ENCODE measurements at places on chromosomes 3 and 15. TPM values are rescaled to one million over a fixed set of nuclear protein-coding genes. Genes with fewer than 3 reads are reported as not detected.
A peak's percentile ranks its signal among the peaks of the same experiment; 100 is the strongest.

- no peak overlapping the region for H3K4me3 ChIP-seq
- no peaks in the 10 kb centered on the region for H3K4me1 ChIP-seq
- no peaks in the 10 kb centered on the region for H3K27me3 ChIP-seq
- peak; percentile 66 for DNase-seq
- H3K27ac ChIP-seq: no peak overlapping the region
These were observed 49.5 kb downstream of the TLE3 start for GRCh38 chr15:70048198-70048565.

DNA sequence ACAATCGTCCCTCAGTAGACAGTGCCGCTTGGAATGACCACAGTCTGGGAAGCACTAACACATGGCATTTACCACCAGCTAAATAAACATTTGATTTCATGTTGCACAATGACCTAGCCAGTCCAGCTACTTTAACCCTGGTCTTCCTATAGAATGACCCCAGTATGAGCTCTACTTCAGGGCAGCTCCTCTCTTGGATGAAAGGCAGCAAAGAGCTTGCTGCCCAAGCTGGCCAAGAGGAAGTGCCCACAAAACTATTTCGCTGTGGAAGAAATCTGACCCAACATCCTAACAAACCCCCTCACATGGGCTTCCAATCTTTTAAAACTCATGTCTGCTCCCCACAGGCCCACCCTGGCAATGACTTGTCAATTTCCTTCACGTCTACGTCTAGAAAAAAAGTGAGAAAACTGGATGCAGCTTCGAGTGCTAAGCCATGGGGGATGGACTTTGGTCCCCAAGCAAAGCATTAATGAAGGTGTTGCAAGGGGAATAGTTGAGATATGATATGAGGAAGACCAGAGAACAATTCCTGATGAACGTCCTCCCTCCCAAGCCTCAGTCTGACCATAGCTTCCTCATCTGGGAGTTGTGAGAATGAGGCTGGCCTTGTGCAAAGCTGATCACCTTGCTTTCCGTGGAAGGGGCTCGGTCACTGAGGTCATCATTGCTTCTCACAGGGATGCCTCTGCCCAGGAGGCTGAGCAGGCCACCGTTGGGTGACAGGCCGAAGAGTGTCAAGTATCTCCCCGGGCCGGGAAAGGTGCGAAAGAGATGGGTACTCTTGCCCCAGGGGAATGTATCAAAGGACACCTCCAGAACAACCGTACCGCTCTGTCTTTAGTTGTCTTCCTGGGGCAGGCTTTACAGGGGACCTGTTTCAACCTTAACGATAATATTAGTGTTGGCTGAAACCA lies 964 bp downstream of the SLC25A20 start:
- peak overlapping the region; percentile 35 for H3K4me3 ChIP-seq
- H3K36me3 ChIP-seq: no peaks in the 10 kb centered on the region
- peaks cover 3% of the 10 kb centered on the region for H3K4me1 ChIP-seq
- H3K27ac ChIP-seq: no peak overlapping the region
- H3K27me3 ChIP-seq: no peaks in the 10 kb centered on the region

GRCh38 chr15:72785432-72785831 lies 1.9 kb upstream of the ADPGK start:
- H3K4me1 ChIP-seq: peaks cover 3% of the 10 kb centered on the region
- peak overlapping the region; percentile 22 for H3K27ac ChIP-seq
- H3K27me3 ChIP-seq: no peaks in the 10 kb centered on the region
- no peak overlapping the region for H3K4me3 ChIP-seq
- DNase-seq: no peak

DNA sequence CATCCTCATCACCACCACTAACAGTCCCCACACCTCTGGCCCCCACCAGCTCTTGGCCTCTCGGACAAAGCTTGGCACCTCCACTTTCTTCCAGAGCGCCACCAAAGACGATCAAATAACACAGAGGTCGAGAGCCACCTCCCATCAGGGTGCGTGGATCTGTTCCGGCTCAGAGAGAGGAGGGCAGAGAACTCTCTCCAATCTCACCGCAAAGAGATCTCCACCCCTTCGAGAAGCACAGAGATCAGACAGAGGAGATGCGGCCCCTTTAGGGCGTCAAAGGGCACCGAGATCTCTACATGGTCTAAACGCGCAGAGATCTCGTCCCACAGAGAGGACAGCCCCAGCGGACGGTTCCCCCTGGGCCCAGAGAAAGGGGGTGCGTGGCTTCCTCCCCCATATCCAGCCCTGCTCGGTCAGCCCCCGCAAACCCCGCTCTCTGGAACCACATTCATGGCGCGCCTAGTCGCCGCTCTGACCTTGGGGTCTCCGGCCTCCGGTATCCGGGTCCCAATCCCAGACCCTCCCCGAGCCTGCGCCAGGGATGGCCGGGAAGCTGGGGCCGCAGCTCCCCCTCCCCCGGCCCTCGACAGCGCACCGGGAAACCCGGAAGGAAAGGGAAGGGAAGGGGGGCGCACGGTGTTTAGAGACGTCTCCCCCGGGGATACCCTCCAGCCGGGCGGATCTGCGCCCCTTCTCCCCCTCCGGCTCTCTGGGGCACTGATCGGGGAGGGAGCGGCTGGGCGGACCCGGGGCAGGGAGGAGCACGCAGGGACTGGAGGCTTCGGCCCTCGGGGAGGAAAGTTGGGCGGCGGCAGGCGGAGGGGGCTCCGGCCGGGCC lies 608 bp downstream of the SCN5A start:
- DNase-seq: peak; percentile 77
- H3K36me3 ChIP-seq: no peaks in the 10 kb centered on the region
- H3K4me3 ChIP-seq: peak overlapping the region; percentile 49
- H3K27me3 ChIP-seq: no peaks in the 10 kb centered on the region

DNA sequence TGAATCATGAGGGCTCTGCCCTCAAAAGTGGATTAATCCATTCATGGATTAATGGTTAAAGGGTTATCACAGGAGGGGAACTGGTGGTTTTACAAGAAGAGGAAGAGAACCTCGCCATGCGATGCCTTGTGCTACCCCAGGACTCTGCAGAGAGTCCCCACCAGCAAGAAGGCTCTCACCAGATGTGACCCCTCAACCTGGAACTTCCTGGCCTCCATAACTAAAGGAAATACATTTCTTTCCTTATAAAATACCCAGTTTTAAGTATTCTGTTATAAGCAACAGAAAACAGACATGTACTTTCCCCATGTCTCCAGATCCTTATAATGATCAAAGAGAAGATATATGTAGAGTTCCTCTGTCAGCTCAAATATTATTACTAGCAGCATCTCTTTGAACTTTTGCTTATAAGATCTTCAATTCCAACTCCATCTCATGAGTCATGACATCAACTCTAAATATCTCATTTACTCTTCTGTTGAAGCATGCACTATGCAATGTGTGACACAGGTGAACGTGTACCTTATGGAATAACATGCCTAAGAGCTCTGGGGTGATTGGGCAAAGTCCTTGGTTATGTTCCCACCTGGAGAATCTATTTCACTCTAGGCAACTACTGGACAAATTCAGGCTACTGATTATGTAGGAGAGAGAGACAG lies 37.5 kb upstream of the ZBTB38 start:
- H3K27me3 ChIP-seq: no peaks in the 10 kb centered on the region
- no peaks in the 10 kb centered on the region for H3K4me1 ChIP-seq
- H3K36me3 ChIP-seq: no peaks in the 10 kb centered on the region

DNA sequence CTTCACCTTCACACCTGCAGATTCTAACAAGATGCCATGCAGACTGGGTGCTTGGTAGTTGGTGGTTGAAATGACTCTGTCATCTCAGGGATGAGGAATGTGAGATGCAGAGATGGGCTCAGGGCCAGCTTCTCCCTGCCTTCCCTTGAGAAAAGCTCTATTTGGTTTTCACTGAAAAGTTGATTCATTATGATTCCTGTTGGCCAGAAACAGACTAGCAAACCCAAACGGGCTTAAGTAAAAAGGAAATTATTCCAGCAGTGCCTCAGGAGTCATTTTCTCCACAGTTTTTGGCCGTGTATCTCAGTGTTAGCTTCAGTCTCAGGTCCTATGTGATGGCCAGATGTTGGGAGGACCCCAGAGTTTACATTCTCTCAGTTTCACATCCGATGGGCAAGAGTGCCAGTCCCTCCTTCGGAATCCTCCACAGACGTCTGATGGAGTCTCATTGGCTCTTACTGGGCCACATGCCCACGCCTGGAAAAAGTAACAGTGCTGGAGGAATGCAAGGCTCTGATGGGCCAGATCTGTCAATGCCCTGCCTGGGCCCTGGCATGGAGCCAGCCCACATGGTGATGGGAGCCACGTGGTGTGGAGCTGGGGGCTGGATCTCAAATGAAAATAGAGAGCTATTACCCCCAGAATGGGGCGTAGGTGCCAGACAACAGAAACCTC lies 22.3 kb upstream of the SACM1L start:
- H3K4me3 ChIP-seq: no peak overlapping the region
- H3K36me3 ChIP-seq: no peaks in the 10 kb centered on the region
- H3K4me1 ChIP-seq: peaks cover 8% of the 10 kb centered on the region
- DNase-seq: peak; percentile 89
- peak overlapping the region; percentile 25 for H3K27ac ChIP-seq

- H3K27ac ChIP-seq: no peak overlapping the region
- no peaks in the 10 kb centered on the region for H3K36me3 ChIP-seq
- no peaks in the 10 kb centered on the region for H3K27me3 ChIP-seq
- H3K4me1 ChIP-seq: no peaks in the 10 kb centered on the region
- DNase-seq: no peak
- H3K4me3 ChIP-seq: no peak overlapping the region
These were observed 38.5 kb downstream of the HMCES start for GRCh38 chr3:129317014-129317771.

- no peaks in the 10 kb centered on the region for H3K36me3 ChIP-seq
- no peaks in the 10 kb centered on the region for H3K27me3 ChIP-seq
These were observed 426 bp upstream of the SUMF1 start for GRCh38 chr3:4467522-4467867.

DNA sequence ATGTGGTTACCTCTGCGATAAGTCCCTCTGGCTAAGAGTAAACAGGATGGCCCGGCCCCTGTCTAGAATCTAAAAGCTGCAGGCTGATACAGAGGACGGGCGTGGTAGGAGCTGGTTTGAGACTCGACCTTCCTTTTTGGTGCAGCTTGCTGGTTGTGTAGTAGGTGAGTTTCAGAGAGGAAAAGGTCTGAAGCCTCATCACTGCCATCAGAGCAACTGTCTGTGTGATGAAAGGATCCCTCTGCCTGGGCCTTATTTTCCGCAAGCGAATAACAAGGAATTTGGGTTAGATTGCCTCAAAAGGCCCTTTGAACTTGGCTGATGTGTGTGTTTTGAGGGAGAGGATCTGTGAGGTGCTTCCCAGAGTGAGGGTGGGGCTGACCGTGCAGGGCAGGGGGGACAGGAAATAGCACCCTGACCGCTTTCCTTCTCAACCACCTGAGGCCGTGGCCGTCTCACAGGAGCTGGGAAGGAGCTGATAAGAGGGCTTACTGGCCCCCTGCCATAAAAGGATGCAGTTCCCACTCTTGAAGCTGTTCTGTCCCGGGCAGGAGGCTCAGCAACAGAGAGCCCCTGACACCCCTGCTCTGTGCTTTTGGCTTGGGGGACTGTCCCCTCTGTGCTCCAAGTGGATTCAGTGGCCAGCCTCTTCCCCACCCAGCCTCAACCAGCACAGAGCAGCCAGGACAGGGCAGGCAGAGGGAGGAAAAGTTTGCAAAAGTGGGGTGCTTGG lies 45.6 kb upstream of the TFRC start:
- no peaks in the 10 kb centered on the region for H3K27me3 ChIP-seq
- no peak for DNase-seq
- no peaks in the 10 kb centered on the region for H3K36me3 ChIP-seq
- no peak overlapping the region for H3K4me3 ChIP-seq

- no peak overlapping the region for H3K27ac ChIP-seq
- no peaks in the 10 kb centered on the region for H3K27me3 ChIP-seq
- peaks cover 3% of the 10 kb centered on the region for H3K4me1 ChIP-seq
- no peak overlapping the region for H3K4me3 ChIP-seq
- DNase-seq: no peak
- H3K36me3 ChIP-seq: no peaks in the 10 kb centered on the region
These were observed 2.9 kb downstream of the NAA50 start for GRCh38 chr3:113743006-113743630.

DNA sequence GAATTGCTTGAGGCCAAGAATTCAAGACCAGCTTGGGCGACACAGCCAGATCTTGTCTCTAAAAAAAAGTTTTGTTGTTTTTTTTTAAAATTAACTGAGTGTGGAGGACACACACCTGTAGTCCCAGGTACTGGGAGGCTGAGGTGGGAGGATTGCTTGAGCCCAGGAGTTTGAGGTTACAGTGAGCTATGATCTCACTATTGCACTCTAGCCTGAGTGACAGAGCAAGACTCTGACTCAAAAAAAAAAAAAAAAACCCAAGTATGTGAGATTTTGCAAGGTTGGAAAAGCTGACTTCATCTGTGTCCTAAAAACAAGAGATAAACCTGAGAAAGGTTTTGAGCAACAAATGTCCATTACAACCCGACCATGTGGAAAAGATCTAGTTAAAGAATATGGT lies 5.4 kb upstream of the TOPBP1 start:
- H3K4me1 ChIP-seq: no peaks in the 10 kb centered on the region
- no peak overlapping the region for H3K27ac ChIP-seq
- DNase-seq: no peak
- no peak overlapping the region for H3K4me3 ChIP-seq

- H3K27ac ChIP-seq: no peak overlapping the region
- no peaks in the 10 kb centered on the region for H3K27me3 ChIP-seq
- no peaks in the 10 kb centered on the region for H3K36me3 ChIP-seq
These were observed 1138.3 kb downstream of the ROBO1 start for GRCh38 chr3:78629544-78629943.

DNA sequence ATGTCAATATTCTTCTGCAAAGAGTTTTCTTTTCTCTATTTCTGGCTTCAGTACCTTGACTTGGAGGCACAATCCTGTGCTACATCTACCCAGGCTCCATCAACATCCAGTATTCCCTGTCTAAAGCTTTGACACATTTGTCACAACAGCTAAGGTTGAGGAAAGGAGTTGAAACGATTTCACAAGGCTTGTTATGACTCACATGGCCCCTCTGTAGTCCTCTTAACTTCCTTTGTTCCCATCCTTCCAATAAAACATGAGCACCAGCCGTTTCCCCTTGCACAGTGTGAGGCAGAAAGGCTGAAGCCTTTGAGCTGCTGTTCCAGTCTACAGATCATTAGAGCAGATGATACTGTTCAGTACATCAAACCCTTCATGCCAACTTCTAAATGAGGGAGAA lies 163.0 kb upstream of the TMCO5A start:
- H3K4me3 ChIP-seq: no peak overlapping the region
- H3K27me3 ChIP-seq: no peaks in the 10 kb centered on the region
- H3K4me1 ChIP-seq: no peaks in the 10 kb centered on the region
- no peaks in the 10 kb centered on the region for H3K36me3 ChIP-seq
- no peak for DNase-seq

FBXW12 gene
- total RNA-seq: not detected

SLC27A2 gene
- not detected for total RNA-seq

GPR62 gene
- not detected for total RNA-seq

ZSCAN29 gene
- 21.7 TPM for total RNA-seq

AHSG gene
- not detected for total RNA-seq
